ENCODE measurements at places on chromosomes 12 and 14.

DNA sequence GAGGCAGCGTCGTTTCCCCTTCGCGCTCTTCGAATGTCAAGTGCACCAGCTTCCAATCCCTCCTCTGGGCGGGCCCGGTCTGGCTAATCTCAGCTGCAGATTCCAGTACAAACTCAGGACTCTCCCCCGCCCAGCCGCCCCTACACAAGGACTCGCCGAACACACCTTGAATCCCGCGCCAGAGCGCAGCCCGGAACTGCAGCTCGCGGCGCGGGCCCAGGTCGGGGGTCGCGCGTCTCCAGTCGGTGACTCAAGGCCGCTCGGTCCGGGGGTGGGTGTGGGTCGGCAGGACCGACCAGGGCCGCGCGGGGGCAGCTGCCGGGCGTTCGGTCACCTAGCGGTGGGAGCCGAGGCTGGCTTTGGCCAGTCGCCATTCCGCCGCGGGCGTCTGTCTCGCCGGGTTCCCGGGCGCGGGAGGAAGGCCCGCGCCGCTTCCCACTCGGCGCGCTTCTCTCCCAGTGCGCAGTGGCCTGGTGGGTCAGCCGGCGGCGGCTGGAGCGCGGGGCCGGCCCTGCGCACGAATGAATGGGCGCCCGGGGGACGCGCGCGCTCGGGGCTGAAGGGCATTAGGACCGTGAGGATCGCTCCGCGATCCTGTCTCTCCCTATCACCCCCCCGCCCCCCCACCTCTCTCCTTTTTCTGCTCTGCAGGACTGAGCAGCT, at the start of gene GALNT16:
GALNT16 (plus strand) TSS at position 632 of the 663 bp plus-strand sequence. CDS start 133 bp downstream, outside the sequence.
- DNase-seq, result no peak

DNA sequence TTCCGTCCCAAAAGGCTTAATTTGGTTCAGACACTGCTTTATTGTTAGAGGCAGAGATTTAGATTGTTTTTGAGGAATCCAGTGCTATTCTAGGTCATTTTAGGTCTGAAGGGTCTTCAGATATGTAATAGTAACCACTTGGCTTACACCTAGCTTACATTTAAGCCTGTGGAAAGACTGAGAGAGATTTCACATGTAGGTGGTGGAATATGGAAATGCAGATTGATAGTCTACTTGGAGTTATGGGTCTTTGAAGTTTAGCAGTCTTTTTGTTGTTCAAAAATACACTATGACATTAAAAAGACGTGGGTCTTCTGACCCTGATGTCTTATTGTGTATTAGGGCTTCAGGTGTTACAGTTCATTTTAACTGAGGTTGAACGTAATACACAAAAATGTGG, 51.4 kb upstream of the CCT2 start:
- no peak for DNase-seq

DNA sequence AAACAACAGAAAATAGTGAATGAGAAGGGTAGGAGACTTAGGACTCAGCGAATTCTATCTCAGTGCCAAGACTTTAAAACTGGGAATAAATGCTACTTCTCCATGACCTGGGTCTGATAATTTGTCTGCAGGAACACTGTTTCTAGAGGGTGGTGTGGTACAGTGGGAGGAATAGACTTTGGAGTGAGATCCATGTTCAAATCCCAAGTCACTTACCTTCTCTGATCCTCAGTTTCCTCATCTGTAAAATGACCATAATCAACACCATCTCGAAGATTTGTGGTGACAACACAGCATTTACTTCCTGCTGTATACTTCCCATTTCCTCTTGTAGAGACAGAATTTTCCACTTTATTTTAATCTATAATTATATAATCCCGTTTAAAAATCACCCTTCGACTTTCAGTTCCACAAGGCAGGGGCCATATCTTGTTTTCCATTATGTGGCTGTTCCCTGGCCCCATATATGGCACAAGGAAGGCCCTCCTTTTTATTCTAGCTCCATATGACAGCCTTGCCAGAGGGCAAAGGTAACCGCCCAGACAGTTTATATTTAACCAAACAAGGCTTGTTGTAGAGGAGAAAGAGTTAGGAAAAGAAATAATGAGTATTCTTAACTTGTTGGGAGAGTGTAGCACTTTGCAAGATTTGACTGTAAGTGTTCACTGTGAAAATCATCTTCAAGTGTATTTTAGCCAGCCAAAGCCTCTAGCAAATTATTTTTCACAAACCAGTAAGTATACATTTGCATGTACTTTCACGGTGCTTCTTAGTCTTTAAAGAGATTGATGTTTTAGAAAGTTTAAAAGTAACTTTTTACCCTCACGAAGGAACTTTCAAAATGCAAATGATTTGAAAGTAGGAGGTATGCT, 243.1 kb downstream of the AKAP6 start:
- no peak for DNase-seq

DNA sequence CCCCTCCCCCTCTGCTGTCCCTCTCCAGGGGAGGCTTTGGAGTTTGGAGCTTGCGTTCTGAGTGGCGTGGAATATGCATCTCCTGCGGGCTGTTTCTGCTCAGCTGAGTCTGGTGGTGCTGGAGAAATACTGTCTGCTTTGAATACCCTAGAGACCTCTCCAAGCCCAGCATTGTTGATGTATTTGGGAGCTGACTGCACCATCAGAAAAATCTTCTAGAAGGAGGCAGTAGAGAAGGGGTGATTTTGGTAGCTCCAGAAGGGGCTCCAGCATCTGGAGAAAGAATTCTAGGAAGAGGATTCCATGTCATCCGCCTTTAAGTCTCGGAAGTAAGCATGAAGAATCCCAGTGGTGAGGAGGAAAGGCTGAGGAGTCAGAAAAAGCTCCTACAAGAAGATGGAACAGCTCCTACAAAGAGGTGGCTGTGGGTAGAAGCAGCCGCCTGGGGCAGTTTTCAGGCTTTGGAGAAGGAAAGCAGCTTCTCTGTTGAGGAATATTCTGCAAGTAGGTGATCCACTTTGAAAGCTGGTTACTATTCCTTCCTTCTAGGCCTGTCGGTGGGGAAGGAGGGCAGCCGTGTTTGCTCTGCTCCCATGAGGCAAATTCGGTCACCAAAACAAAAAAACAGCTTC, 9.7 kb downstream of the MLXIP start:
- no peak for DNase-seq

- no peak for DNase-seq
Observed at GRCh38 chr14:102965282-102965681, 42.8 kb downstream of the AMN start.

DNA sequence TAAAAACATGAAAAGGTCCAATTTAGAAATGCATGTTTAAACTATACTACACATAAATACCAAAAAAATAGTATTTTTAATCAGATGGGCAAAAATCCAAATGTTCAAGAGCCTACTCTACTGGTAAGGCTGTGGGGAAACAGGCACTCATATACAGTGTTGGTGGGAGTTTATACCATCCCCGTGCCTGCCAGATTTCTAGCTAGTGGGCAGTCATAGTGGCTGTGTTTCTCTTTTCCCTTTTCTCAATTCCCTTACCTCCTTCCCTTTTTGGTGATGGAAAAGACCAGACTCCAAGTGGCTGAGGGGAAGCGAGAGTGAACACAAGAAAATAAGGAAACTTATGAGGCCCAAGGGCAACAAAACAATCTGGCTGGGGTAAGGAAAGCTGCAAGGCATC, 14.7 kb downstream of the ZNF641 start:
- no peak for DNase-seq

GRCh38 chr12:69880571-69880970, 55.5 kb downstream of the MYRFL start:
- DNase-seq, result no peak

DNA sequence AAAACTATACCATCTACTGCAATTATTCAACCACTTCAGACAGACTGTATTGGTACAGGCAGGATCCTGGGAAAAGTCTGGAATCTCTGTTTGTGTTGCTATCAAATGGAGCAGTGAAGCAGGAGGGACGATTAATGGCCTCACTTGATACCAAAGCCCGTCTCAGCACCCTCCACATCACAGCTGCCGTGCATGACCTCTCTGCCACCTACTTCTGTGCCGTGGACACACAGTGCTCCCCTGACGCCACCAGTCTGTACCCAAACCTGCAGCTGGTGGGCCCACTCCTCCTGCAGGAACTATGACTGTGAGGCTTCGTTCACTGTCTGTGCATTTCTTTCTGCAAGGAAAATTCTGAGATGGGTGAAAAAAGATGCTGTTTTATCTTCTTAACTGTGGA, 284.7 kb downstream of the DAD1 start:
- DNase-seq, result no peak

GRCh38 chr14:59253527-59253926, 65.1 kb downstream of the DAAM1 start:
- no peak for DNase-seq

GRCh38 chr12:27711317-27711682, 668 bp downstream of the MRPS35 start:
- no peak for DNase-seq

DNA sequence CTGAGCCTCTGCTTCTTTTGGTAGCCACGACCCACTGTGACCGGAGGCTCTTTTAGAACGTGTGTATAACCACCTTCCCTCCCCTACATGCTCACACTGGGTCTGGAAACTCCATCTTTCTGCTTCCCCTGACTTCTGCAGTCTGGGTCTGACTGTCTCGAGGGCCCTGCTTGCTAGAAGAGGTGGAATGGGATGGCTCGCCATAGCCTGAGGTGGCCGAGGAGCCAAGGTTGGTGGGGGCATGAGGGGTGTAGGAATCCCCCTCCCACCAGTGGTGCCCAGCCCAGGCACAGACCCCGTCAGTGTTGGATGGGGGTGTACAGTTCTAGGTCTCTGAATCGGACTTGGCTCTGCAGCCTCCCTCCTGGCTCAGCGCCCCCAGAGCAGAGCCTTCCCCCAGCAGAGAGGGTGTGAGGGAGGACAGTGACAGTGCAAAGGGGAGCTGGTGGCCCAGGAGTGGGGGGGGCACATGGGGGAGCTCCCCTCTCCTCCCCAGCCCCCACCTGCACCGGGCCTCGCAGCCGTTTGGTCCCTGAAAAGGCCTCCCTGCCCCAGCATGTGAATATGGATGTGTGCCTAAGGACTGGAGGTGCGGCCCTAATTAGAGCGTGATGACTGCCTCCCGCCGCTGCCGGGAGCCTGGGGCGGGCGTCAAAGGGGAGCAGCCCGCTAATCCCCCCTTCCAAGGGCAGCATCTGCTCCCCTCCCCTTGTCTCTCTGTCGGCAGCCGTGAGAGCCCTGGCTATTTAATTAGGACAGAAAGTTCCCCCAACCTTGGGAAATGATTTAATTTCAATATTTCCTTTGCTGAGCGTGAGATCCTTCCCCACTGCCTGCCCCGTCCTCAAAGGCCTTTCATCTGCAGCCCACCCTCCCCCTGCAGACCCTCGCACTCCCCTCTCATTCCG, 196.2 kb upstream of the C14orf180 start:
- DNase-seq, result no peak

DNA sequence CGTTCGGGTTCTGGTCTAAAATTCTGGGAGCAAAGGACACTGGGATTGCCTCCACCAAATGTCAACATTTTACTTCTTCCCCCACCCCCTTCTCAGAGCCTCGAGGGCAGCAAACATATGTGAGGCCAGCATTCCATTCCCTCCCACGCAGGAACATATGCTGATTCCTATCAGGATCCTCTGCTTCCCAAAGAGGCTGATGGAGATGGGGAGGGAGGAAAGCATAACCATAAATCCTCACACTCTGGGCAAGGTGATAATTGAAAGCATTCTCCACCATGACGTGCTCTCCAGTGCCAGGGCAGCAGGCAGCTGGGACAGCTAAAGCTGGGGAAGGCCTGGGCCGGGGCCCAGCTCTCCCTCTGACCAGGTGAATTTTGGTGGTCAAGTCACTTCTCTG, 395.0 kb downstream of the ZFP36L1 start:
- DNase-seq, result no peak

DNA sequence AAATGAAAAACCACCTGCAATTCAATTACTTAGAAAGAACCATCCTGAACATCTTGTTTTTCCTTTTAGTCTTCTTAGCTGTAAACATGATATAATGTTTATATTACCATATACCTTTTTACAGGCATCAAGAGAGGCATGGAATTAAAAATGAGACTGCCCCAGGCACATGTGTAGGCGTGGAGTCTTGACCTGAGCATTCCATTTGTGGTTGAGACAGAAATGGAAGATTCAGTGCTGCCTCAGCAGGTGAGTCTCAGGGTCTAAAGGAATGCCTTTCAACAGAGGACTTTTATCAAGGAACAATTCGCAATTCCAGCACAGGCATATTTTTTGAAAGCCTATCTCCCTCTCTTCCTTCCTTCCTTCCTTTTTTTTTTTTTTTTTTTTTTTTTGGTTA, 8.0 kb upstream of the NANOGNB start:
- DNase-seq, result no peak

GRCh38 chr14:95197551-95197950, 40.2 kb upstream of the DICER1 start:
- DNase-seq, result no peak

GRCh38 chr12:12004524-12004923, 66.2 kb upstream of the BCL2L14 start:
- no peak for DNase-seq

DNA sequence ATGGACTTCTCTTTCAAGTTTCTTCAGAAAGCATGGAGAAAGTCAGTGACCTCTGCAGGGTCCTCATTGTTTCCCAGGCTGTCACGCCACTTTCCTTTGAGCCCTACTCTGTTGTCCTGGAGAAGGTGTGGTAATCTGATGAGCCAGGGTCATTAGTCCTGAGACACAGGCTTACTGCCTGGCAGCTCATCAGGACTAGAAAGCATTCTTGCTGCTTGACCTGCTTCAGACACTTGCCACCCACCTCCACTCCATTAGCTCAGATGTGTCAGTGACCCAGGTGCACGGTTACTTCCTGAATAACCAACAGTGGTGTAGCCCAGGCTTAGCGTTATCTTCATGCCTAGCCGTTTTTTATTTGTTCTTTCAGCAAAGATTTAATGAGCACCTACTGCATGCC, 93.9 kb downstream of the FGD4 start:
- no peak for DNase-seq

GRCh38 chr12:111441107-111441928, 35.6 kb downstream of the SH2B3 start:
- DNase-seq, result no peak

DNA sequence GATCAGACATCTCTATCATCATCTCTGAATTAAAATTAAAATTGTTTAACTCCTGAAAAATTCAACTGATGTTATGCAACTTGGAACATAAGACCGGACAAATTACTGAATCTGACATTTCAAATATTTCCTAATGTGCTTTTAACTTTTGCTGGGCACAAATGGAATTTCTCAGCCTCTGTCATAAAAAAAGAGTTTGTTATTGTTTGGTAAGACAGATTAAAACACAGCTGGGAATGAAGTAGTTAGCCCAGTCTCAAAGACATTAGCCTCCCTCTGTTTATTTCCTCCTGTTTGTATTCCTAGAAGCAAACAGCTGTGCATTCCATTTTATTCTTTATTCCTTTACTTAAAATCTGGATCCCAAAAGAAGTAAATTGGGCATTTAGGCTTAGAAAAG, 29.4 kb downstream of the PLEKHA5 start:
- no peak for DNase-seq

- DNase-seq, result no peak
Observed at GRCh38 chr12:104596898-104597843, 140.4 kb downstream of the CHST11 start.

DNA sequence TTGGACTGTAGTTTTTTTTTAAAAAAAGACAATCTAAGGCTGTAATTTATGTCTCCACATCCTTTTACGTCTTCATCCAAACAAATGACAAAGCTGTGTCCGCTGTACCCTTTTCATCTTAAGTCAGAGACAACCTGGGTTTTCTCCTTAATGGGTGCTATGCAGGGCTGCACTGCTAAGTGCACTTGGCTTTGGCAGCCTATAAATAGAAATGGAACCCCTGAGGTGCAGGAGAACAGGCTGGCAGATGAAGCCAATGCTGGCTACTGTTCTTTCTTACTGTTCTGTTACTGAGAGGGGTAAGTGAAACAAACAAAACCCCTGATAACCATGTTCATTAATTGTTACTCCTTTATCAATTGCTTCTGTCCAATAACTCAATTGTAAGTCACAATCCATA, 47.1 kb upstream of the KICS2 start:
- DNase-seq, result no peak

GRCh38 chr12:49671031-49671765, 36.0 kb downstream of the FMNL3 start:
- DNase-seq, result peak; percentile 13

Measured in NK-92 treated with Interleukin-12 subunit alpha and Interleukin-12 subunit beta, amount 100 ng/mL, for 24 hours (cell line).